ENCODE measurements at places on chromosomes 1 and 21.

- DNase-seq, result no peak
These were observed 182.9 kb upstream of the FGGY start for GRCh38 chr1:59113876-59114457.

- no peak for DNase-seq
These were observed 29.6 kb downstream of the KCNN3 start for GRCh38 chr1:154840269-154841176.

- DNase-seq, result no peak
These were observed 48.8 kb downstream of the LRRC40 start for GRCh38 chr1:70156529-70157120.

- peak; percentile 48 for DNase-seq
These were observed 28.5 kb upstream of the RLF start for GRCh38 chr1:40132383-40133311.

DNA sequence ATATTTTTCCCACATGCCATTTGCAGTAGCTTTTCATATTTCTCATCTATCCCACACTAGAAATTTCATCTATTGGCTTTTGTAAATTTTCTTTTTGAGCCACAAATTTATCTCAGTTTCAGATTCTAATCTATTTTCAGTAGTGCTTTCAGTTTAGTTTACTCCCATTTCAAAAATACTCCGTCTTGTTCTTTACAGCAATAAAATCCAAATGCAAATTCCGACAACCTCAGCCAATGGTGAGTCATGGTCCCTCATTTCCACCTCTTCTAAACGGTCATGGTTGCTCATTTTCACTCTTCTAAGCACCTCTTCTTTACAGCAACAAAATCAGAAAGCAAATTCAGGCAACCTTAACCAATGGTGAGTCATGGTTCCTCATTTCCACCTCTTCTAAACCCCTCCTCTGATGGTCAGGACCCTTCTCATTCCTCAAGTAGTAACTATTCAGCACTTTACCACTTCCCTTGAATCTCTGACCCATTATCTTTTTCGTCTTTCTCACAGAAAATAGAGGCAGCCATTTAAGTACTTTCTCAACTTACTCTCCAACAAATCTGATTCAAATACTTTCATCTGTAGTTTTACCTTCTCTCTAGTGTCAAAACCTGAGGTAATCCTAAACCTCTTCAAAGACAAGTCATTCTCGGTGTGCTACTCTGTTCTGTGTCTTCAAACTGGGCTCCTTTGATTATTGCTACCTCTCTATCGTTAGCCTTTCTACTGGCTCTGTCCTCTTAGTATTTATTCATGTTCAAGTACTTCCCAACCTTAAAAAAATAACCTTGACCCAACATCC, 34.4 kb downstream of the C21orf91 start:
- DNase-seq, result no peak

Data from NCI-H1092 (cell line).